ENCODE measurements at places on chromosomes 7 and 10.

DNA sequence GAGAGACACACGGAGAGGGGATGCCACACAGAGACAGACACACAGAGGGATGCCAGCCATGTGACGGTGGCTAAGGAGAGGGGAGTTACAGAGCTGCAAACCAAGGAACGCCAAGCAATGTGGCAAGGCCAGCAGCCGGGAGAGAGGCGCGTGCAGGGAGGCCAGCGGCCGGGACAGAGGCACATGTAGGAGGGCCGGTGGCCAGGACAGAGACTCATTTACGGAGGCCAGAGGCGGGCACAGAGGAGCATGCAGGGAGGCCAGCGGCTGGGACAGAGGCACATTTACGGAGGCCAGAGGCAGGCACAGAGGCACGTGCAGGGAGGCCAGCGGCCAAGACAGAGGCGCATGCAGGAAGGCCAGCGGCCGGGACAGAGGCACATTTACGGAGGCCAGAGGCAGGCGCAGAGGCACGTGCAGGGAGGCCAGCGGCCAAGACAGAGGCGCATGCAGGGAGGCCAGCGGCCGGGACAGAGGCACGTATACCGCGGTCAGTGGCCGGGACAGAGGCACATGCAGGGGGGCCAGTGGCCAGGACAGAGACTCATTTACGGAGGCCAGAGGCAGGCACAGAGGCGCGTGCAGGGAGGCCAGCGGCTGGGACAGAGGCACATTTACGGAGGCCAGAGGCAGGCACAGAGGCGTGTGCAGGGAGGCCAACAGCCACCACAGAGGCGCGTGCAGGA is 40.4 kb downstream of the INSIG1 start:
- DNase-seq = no peak

- no peak for DNase-seq
These were observed 549.1 kb downstream of the LRMDA start for GRCh38 chr10:75980419-75981002.

DNA sequence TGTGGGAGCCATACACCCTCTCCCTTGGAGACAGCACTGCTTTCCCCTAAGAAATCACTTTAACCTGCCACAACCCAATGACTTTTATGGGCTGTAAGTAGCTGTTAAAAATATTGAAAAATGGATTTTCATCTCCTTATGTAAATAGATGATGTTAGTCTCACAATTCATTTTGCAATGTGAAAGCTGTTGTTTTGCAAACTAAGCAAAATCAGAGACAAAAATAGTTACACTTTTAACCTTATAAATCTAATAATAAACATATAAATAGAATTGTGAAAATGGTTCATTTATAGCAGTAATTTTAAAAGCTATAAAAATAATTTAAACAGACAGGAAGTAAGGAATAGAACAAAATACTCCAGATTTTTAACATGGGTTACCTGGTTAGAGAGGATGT is 268.8 kb upstream of the MAGI2 start:
- DNase-seq = no peak

DNA sequence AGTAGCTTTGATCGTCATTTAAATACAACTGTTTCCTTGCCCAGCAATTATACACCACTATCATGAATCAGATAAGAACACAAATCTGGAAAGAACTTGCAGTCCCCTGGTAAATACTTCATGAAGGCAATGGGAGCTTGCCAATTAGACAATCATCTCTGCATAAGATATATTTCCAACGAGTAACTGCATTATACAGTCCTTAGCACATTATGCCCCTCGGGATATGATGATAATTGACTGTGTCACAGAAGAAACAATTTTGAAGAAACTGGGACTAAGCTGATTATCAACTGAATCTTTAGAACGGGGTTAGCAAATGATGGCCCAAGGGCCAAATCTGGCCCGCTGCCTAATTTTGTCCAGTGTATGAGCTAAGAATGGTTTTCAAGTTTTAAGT is 155.7 kb downstream of the TRIL start:
- DNase-seq = no peak

Data from hematopoietic multipotent progenitor cell treated with erythropoietin and hydrocortisone succinate and interleukin-3 and kit ligand, for 17 days (in vitro differentiated cells).